Activated T-cell treated with anti-CD3 and anti-CD28 coated beads, Interleukin-2, amount 50 U/mL, for 72 hours (primary cell): ENCODE measurements at places on chromosomes 7 and 10.

DNA sequence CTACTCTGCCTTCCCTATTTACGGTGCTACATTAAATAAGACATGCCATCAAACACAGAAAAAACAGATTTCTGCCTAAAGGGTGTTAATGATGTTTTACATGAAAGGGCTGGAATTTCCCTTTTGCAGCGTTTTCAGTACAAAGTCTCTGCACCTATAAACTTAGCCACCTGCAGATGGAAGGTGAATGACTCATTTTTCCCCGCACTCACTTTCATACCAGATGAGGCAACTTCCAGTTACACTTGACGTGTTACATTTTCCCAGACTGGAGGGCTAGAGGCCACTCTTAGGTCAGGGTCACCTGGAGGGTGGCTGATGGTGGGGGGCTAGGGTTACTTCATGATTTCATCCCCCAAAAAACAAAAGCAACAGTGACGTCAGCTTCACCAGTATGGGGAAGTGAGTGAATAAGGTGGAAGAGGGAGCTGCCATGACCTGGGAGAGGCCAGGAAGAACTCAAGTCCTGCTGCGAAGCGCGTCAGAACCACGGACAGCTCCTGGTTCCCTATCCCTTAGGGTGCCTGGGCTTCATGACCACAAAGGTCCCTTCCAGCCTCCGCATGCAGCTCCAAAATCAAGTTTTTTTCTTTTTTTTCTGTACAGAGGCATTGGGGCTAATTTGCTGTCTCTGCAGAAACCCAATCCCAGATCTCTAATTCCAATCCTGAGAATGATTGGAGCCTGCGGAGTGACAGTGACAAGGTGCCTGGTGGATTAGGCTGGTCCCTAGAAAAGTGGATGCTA is 94.0 kb downstream of the ADARB2 start:
- peak; percentile 61 for DNase-seq

- DNase-seq, result no peak
These were observed 19.7 kb downstream of the MET start for GRCh38 chr7:116691664-116692063.

DNA sequence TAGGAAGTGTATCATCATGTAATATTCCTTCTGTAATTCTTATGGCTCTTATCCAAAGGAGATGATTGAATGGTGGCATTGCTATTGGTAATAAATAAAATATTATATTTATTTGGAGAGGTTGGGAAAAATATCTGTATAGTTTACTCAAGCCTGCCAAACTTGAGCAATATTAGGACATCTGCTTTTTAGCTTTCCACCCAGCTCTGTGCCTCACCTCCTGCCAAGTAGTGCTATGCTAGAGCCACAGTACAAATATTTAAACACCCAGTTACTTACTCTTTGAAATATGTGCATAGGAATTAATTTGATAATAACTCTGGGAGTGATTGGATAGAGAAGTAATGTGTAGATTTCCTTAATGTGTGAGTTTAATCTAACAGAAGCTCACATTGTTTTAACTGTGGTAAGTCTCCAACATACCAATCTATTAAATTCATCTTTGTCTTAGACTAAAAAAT is 129.2 kb downstream of the BBS9 start:
- DNase-seq, result no peak

DNA sequence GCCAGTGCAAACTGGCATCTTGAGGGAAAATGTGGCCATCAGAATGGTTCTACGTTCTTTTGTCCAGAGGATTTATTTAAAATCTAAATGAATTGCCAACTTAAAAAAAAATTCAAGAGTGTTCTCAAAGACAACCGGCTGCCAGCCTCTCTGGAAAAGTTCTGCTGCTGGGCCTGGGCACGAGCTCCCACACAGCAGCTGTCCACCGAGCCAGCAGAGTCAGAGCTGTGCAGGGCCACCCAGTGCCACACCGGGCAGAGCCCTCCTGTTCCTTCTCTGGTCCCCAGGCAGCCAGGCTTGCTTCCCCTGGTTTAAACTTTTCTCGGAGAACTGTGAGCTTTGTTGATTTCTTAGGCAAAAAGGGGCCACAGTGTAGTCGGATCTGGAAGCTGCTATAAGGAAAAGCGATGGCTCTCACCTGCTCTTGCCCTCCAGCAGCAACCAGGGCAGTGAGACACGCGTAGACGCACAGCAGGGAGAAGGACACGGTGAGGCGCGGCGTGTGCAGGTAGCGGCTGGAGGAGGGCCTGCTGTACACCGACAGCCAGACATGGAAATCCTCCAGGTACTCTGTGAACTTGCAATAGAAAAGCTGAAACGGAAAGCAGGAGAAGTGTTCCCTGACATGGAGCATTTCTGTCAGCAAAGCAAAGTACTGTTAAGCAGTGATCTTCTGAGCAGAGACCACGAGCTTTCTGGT is 111.6 kb downstream of the PKD1L1 start:
- no peak for DNase-seq

DNA sequence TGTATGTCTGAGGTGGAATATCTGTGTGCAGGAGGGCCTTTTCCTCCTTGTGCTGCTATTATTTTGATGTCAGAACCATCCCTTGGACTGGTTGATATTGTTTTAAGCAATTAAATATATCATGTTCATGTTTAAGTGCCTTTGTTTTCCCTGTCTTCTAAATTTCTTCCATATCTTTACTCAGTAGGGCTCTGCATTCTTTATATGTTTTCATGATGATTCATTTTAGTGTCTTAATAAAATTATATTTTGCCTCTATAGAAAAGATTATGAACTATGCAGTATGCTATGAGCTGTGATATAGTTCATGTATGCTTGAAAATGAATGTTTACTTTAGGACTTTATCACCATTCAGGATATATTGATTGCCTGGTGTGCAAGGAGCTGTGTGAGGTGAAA is 34.8 kb downstream of the AHR start:
- no peak for DNase-seq

DNA sequence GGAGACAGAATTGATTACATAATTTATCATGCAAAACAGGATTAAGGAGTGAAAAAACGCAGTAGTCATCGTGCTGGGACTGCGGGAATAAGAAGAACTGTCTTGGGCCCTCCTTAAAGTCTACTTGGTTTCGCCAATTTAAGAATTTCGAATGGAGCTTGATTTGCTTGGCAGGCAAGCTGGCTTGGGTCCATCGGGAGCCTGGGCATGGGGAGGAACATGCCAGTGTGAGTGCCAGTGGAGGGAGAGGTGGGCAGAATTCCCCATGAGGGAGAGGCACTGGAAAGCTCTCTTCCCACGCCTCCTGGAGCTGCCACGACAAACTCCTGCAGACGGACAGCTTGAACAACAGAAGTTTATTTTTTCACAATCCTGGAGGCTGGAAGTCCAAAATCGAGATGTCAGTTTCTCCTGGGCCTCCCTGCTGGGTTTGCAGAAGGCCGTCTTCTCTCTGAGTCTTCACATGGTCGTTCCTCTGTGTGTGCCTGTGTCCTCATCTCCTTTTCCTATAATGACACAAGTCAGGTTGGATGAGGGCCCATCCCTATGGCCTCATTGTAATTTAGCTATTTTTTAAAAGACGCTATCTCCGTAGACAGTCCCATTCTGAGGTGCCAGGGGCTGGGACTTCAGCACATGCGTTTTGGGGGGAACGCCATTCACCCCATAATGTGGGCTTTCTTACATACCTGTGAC is 528.7 kb upstream of the DPP6 start:
- DNase-seq, result no peak

DNA sequence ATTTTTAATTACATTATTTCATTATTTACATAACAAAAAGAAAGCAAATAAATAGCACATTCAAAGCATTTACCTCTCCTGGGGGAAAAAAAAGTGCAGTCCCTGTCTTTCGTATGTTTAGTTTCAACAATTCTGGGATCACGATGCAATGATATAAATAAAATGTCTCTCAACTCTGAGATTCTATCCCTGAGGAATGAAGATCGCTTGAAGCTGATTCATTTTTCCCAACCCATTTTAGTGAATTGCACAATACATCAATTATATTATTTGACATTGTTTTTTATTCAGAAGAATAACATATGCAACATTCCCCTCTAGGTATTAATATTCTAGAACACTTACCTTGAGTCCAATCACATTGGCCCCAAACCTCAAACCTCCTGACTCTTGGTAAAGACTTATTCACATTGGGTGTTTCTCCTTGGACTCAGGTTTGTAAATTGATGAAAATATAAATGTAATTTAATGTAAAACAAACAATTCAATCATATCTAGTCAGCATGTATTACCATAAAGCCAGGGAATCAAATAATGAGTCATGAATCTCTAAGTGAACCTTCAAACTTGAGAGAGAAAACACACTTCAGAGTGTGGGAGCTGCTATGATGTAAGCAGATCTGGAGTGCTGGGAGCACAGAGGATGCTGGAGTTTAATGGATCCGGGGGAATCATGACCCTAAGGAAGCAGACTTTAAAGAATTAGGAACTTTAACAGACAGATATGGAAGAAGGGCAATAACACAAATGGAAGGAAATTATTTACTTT is 5.3 kb upstream of the SCIN start:
- no peak for DNase-seq

- no peak for DNase-seq
These were observed 34.2 kb downstream of the C10orf71 start for GRCh38 chr10:49333192-49333591.

GRCh38 chr10:44995914-44996669 is 4.6 kb upstream of the ZNF22 start:
- no peak for DNase-seq
